ENCODE measurements at places on chromosomes 11 and 22. TPM values are rescaled to one million over a fixed set of nuclear protein-coding genes. Genes with fewer than 3 reads are reported as not detected.
A peak's percentile ranks its signal among the peaks of the same experiment; 100 is the strongest.

DNA sequence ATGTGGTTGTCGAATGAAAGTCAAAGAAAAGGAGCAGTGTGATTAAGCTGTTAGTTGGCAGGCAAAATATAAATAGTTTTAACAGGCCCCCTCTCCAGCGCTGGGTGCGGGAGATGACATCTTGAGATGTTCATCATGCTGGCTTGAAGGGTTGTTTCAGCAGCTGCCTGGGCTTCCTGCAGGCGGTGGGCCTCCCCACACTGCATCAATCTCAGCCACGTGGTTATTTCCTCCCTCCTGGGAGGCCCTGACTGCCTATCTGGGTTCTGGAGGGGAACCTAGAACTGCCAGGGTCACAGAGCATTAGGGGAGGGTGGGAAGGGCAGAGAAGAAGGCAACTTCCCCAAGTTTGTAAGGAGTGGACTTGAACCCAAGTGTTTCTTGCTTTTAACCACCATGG is 173.3 kb upstream of the SYT13 start:
- no peak for DNase-seq

DNA sequence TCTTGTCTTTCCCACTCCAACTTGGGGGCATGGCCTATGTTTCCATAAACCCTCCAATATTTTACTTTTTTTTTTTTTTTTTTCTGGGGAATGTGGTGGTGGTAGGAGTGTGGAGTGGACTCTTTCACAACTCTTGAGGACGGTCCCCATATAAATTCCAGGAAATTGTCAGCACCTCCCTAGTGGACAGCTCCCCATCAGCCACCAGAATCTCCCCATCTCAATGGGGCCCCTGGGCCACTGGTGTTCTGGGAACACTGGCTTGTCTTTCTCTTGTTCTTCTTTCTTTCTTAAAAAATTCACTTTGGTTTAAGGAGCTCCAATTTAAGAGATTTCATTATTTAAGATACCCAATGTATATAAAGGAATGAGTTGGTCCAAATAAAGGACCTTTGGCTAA is 74.1 kb downstream of the ADM start:
- no peak for DNase-seq

DNA sequence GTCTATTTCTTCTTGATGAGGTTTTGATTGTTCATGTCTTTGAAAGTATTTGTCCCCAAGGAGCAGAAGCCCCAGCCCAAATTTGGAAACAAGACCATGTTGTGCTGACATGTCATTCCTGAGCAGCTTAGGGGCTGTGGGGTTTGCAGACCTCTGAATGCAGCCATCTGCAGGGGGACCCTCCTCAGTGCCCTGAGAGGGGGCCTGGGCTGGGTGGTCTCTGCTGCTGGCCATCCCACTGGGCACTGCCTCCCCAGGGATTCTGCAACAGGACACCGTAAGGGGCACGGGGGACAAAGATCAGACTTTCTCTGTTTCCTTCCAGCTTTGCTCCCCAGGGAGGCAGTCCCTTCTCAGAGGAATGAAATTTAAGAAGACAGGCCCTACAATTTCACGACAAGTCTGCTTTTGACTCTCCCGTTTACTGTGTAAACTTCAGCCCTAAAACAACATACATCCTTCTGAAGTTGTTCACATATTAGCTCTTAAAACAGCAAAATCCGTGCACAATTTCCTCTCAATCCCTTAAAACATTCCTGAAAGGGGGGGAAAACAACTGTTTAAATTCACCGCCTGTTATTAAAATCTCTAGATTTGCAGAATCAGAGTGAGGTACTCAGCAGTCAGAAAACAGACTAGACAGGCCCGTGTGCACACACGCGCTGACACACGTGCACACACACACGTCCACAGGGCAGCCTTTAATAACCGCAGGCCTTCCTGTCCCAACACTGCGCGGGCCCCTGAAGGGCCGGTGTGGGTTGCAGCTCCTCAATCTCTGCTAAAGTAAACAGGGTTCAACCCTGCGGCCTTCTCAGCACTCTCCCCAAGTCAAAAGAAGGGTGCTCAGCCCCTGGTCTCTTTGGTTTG is 109.8 kb downstream of the KCNQ1 start:
- no peak for DNase-seq

DNA sequence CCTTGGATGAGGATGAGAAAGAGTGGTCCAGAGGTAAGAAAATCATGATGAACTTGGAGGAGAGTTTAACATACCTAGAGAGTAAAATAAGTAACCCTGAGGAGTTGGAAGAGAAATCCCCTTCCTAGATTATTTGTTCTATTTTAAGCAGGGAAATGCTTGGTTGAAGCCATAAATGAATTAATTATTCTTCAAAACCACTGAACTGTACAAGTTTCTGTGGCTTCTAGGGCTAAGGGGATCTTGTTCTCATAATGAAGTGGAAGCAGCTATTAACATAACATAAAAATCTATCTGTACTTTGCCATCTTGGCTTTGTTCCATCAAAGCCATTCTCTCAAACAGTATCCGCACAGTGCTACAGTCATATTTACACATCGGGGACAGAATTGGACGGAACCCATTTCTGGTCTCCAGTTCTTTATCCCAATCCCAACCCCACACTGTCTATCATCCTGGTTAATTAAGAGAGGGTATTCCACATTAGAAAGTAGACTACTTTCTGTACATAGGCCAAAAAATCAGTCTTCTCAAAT is 14.5 kb upstream of the ARHGAP42 start:
- no peak for DNase-seq

GRCh38 chr22:19117111-19117512 is 5.1 kb downstream of the DGCR2 start:
- no peak for DNase-seq

DNA sequence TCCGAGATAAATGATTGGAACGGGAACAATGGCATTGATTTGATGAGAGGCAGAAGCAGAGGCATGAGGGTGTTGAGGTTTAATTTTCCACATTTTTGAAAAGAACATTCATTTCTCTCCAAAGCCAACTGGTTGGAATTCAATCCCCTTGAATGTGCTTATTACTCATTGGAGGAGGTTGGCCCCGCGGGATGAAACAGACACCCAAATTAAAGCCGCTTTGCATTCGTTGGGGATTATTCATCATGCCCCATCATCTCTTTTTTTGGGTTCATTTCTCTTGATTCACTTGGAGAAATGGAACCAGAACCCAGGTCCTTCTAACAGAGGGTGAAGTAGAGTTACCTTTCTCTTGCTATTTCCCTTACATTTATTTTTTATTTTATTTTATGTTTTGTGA is 47.6 kb upstream of the PARVG start:
- no peak for DNase-seq

DNA sequence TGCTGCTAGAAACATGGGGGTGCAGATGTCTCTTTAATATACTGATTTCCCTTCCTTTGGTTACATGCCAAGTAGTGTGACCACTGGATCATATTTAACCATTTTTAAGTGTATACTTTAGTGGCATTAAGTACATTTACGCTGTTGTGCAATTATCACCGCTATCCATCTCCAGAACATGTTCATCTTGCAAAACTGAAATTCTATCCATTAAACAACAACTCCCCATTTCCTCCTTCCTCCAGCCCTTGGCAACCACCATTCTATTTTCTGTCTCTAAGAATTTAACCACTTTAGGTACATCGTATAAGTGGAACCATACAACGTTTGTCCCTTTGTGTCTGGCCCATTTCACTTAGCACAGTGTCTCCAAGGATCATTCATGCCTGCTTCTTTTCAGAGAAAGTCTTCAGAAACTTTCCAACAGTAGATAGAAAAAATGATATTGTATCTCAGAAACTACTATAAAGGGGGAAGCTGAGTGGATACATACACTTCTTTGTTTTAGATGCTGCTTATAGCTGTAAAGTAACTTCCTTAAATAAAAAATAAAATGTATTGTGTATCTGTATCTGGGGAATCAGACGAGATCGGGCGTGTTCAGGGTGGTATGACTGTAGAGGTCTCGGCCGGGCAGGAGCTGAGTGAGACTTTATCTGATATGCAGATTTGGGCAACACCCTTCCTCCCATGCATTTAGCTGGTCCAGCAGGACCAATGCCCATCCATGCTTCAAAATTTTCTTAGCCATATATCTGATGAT is 44.6 kb upstream of the ZBED5 start:
- no peak for DNase-seq

GRCh38 chr11:19728436-19728835 is 15.8 kb downstream of the NAV2 start:
- DNase-seq, result no peak

GRCh38 chr11:20067665-20068064 is 92.6 kb downstream of the DBX1 start:
- DNase-seq, result no peak

DNA sequence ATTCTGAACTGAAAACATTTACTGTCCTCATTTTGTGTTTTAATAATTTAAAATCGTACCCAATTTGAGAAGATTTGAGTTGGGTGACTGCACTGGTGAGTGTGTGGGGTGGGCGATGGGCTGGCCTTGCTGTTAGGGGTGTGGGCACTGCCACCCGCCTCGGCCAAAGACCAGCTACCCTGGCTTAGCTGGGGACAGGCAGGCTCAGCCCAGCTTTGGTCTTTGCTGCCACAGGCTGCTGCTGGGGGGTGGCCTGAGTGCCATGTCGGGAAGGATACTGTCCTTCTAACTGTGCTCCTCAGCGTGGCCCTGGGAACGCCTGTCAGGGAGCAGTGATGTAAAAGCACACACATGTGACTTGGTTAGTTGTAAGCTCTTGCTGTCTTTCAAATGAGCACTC is 22.3 kb downstream of the FAM118A start:
- no peak for DNase-seq

- DNase-seq, result no peak
Observed at GRCh38 chr22:33923033-33923432, 2.8 kb upstream of the LARGE1 start.

DNA sequence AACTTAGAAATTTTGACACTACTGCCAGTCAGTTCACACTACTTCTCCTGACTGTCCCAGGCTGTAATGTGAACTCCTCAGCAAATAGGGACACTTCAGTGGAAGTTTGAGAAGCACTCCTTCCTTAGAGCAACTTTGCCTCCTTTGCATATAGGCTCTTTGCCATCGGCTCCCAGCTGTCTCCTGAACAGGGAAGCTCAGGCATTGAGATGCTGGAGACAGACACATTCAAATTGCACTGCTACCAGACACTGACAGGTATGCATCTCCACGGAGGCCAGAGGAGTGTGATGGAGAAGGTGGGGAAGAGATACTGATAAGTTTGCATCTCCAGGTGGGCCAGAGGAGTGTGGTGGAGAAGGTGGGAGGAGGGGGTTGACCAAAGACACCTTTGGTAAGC is 1.4 kb downstream of the TRAPPC4 start:
- DNase-seq, result no peak

GRCh38 chr22:45680932-45681700 is 9.5 kb downstream of the ATXN10 start:
- DNase-seq, result no peak

- no peak for DNase-seq
Observed at GRCh38 chr11:68047437-68048290, 8.8 kb downstream of the TCIRG1 start.

DNA sequence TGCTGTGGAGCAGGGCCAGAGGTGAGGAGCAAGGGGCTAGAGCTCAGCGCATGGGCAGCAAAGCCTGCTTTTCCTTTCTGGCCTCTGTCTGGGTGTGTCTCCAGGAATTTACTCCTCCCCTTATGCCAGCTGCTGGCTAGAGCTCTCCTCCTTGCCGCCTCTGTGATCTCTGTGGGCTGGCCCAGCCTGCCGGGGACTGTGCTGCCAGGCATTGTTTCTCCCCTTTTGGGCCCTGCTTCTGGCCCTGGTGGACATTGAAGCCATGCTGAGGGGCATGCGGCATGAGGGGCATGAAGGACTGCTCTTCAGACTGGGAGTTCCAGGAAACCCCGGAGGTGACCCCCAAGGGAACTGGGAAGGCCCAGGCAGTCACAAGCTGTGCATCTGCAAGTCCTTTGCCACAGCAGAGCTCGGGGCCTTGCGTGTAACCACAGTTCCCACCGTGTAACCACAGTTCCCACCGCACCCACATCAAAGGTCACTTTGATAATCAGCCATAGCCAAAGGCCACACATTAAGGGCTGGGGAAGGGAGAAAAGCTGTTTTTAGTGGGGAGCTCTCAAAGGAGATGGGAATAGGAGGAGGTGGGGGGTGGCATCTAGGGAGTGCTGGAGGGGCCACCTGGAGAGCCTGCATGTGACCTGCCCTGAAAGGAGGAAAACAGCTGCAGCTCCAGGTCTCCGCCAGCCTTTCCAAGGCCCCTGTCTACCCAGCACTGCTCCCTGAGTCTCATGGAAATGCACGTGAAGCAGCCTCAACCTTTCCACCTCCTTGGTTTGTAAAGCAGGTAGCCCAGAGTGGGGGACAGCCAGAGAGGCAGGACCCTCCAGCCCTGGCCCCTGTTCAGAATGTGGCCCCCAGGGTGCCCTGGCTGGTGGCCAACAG is 62.3 kb downstream of the PPFIBP2 start:
- DNase-seq, result peak; percentile 41

DNA sequence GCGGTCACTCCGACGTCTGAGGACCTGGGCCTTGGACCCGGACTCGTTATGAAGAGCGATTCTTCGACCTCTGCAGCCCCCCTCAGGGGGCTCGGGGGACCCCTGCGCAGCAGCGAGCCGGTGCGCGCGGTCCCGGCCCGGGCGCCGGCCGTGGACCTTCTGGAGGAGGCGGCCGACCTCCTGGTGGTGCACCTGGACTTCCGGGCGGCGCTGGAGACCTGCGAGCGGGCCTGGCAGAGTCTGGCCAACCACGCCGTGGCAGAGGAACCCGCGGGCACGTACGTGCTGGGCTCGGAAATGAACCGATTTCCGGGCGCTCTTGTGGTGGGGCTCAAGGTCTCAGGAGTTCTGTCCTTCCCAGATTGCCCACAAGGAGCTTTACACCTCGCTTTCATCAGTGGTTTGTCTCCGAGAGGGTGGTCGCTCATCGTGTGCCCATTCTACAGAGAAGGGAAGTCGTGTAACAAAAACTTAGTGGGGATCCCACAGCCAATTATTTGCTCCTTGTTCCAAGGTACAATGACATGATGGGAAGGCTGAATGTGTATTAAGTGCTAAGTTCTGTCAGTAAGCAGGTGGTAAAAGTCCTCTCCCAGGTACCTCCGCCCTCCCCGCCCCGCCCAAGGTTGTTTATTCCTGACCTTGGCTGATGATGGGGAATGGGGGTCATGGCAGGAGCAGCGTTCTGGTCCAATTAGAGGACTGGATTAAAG is 695 bp downstream of the PEX26 start:
- peak; percentile 68 for DNase-seq

- DNase-seq, result no peak
Observed at GRCh38 chr11:57920971-57921370, 102.7 kb upstream of the OR9Q1 start.

C11orf97 gene
- total RNA-seq, result not detected

OR10D3 gene
- total RNA-seq, result not detected

RTN4RL2 gene
- total RNA-seq, result 0.36 TPM

SAA4 gene
- total RNA-seq, result not detected

OR6A2 gene
- total RNA-seq, result not detected

Measured in activated CD4-positive, alpha-beta memory T cell treated with anti-CD3 and anti-CD28 coated beads for 36 hours (primary cell).